ENCODE measurements at places on chromosomes 2 and 18.

- DNase-seq = peak; percentile 71
Observed at GRCh38 chr2:69525261-69525660, 88.0 kb upstream of the NFU1 start.

GRCh38 chr2:97617911-97618310 lies 28.0 kb upstream of the COX5B start:
- no peak for DNase-seq

DNA sequence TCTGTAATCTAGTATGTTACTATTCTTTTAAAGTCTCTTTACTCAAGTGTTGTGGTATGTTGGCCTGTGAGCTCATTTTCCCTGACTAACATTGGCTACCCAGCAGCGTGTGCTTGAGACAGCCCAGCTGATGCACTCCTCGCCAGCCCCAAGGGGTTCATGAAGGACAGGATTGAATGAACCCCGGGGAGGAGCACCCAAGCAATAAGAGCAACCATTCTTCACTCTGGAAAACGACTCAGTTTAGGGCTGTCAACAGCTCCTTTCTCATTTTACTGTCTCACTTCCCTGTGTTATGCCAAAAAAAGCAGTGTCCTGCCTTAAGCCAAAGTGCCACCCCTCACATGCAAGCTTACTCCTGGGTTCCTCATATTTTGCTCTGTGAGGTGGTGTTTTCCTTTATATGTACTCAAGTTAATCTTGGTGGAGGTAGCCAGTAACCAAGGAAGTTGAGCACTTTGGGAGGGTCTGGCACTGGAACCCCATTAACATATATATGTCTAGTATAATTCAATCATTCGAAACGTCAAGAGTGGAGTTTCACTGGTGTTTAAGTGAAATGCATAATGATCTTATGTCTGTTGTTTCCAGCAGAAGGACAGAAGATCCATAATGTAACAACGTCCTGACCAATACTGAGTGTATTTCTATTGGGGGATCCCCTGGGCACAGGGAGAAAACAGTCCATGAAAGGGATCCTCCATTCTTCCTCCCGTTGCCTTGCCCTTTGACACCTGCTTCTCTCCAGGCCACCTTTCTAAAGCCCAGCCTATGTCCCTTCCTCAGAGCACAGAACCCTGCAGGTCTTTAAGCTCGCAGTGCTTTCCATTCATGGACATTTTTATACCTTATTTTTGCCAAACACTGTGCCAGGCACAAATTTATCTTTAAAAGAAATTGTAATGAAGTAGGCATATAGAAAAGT lies 43.2 kb downstream of the ATIC start:
- peak; percentile 84 for DNase-seq

DNA sequence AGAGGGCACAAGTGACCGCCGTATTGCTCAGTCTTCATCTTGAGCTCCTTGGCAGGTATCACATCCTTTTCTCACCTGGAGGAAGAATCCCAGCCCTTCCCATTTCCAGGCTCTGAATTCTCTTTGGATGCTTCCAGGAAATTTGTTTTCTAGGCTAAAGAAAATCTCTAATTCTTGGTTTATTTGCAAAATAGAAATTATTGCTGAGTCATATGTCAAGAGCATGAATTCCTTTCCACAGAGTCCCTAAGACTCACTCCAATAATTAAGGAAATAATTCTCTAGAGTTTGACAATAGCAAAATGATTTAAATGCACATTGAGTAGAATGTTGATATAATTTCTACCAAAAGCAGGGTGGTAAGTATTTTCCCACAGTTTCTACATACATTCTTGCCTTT lies 16.3 kb upstream of the CCDC68 start:
- DNase-seq = peak; percentile 11

DNA sequence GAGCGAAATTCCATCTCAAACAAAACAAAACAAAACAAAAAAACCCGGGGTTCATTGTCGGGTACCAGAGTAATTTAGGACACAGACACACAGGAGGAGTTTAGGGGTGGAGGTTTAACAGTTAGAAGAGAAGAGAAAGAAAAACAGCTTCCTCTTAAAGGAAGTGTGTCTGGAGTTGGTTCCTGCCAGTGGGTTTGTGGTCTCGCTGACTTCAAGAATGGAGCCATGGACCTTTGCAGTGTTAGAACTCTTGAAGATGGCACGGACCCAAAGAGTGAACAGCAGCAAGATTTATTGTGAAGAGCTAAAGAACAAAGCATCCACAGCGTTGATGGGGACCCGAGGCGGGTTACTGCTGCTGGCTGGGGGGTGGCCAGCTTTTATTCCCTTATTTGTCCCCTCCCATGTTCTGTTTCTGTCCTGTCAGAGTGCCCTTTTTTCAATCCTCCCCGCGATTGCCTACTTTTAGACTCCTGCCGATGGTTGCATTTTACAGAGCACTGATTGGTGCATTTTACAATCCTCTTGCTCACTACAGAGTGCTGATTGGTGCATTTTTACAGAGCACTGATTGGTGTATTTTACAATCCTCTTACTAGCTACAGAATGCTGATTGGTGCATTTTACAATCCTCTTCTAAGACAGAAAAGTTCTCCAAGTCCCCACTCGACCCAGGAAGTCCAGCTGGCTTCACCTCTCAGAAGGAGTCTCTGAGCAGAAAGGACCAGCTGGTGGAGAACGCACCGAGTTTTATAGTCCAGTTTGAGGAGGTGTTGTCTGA lies 28.7 kb upstream of the ATP8B1 start:
- DNase-seq = no peak

- peak; percentile 22 for DNase-seq
Observed at GRCh38 chr2:74391209-74391579, 11.1 kb upstream of the DCTN1 start.

DNA sequence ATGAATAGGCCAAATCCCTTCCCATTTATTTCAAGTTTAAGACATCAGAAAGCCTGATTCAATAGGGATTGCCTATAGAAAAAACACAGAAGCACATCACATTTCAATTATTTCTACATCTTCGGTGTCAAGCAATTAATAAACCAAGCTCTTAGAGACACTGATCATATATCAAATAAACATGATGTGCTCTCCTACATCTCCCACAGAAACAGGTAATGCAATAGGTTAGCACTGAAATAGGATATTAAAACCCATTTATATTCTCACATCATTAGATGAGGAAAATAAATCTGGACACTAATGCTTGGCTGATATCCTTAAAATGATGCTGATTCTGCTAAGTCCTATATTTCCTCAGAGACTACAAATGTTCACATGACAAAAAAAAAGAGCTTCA lies 364.7 kb downstream of the MBD2 start:
- DNase-seq = no peak

- peak; percentile 42 for DNase-seq
Observed at GRCh38 chr18:21997207-21998143, 171.9 kb upstream of the GATA6 start.

GRCh38 chr2:114006460-114006859 lies 116.6 kb downstream of the ACTR3 start:
- no peak for DNase-seq

DNA sequence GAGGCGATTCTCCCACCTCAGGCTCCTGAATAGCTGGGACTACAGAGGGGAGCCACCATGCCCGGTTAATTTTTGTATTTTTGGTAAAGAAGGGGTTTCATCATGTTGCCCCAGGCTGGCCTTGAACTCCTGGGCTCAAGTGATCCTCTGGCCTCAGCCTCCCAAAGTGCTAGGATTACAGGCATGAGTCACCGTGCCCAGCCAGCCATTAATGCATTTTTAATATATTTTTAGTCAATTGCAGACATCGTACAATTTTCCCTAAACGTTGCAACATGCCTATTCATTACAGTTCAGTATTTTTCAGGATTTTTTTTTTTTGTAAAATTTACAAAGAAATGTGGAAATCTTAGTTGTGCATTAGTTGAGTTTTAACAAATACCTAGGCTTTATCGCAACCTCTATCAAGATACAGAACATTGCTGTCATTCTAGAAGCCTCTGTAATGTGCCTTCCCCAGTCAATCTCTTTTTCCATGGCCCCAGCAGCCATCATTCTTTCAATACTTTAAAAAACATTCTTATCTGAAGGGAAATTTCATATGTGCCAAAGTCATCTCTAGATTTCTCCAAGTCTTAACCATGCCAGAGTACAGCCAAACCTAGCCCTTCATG lies 14.7 kb downstream of the NABP1 start:
- no peak for DNase-seq

- DNase-seq = no peak
Observed at GRCh38 chr2:86045541-86045940, 60.1 kb downstream of the POLR1A start.

DNA sequence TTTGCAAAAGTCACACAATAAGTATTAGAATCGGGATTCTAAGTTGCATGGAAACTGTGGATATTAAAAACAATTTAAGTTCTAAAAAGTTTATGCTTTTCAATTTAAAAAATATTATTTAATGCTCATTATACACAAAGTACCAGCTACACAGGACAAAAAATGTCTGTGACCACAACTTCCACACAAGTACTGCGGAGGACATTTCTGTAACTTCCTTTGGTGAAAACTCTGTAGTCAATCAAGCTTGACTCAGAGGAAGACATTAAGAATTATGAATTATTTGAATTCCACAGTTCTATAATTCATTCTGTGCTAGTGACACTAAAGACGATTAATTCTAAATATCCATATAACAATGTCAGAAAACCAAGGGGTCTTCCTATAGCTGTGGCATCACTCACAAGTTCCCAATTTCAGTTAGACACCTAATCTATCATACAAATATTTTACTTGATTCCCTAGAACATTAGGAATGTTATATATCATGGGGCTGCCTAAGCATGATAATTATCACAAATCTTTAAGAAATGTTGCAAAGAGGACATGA lies 120.5 kb downstream of the AFF3 start:
- no peak for DNase-seq

DNA sequence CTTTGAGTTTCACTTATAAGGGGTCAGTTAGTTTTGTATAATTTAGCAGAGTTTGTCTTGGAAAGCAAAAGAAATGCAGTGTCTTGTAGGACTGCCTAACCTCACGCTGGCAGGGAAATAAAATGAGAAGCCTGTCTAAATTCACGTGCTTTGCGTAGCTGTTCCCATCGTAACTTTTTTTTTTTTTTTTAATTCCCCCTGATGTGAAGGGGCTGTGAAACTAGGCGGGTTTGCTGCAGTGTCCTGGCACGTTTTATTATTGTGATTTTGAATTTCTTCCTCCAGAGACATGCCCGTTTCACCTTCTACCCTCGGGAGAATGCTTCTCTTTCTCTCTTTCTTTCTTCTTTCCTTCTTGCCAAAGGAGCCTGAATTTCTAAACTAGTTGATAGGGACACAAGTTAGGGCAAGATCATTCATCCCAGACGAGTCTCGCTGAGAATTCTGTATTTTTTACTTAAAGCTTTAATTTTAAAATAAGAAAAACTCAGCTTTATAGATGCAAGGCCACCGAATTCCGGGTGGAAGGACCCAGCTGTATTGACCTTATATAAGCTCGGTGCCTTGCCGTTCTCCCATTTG lies 2.3 kb downstream of the MEIS1 start:
- DNase-seq = no peak

- no peak for DNase-seq
Observed at GRCh38 chr2:168998609-168999211, 32.4 kb downstream of the ABCB11 start.

- no peak for DNase-seq
Observed at GRCh38 chr2:219643788-219644398, 16.5 kb downstream of the SLC4A3 start.

DNA sequence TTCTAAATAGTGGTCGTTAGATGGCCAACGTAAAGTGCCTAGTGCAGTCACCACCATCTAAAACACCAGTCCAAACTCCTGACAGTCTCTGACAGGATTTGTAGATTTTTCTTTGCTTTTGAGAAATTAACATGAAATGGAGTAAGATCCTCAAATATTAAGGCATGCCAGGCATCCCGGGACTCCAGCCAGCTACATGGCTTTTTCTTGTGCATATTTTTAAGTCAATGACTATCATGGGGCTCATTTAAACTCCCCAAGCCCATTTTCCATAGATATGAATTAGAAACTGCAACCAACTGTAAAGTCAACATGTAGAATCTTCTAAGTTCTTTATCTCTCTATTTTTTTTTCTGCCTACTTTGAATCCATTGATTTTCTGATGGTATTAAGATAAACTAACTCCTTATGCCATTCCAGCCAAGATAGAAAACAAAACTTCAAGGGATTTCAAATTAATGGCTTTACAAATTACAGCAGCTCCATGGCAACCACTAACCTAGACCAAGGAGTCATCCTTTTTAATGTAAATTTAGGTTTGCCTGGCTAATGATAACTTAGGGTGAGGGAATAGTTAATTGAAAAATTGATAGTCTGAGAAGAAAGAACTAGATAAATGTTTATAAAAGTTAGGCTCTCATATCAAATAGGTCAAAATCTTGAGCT lies 764.1 kb upstream of the NXPH2 start:
- DNase-seq = no peak

GRCh38 chr2:226426292-226426736 lies 373.3 kb downstream of the IRS1 start:
- peak; percentile 99 for DNase-seq

DNA sequence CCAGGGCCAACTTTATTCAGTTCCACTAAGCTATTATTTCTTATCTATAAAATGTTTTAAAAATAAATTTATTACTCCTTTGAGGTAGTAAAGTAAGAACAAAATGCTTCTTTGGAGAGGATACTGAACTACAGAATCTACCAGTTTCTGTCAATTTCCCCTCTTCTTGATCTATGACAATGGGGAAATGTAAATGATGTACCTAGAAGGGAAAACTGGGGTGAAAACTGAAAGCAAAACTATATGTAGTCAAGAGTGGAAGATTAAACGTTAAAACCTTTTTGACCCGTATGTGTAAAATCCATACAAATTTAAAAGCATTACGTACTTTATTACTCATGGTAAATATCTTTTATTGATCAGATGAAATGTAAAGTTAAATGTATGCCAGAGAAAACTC lies 1287.8 kb upstream of the TMEFF2 start:
- DNase-seq = no peak

- no peak for DNase-seq
Observed at GRCh38 chr2:7916670-7917069, 765.2 kb upstream of the ID2 start.

DNA sequence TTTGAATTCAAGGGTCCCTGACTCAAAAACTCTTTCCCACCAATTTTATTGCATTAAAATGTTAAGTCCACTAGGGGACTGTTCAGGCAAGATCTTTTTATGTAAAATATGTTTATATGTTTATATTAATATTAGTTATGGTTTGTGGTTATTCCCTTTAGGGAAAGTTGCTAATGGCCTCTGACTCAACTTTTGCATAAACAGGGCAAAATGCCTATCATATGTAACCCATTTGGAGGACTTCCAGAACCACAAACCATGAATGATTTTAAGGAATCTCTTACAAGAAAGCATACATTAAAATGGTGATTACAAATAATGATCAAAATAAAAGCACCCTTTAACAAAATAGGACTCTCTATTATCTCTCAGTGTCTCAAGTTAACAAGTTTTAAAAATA lies 1484.5 kb upstream of the ZEB2 start:
- DNase-seq = peak; percentile 70

GRCh38 chr2:139124271-139124670 lies 344.1 kb upstream of the NXPH2 start:
- DNase-seq = no peak

GRCh38 chr18:51091270-51091669 lies 61.3 kb downstream of the SMAD4 start:
- no peak for DNase-seq
